ENCODE measurements at places on chromosomes 4 and X. TPM values are rescaled to one million over a fixed set of nuclear protein-coding genes. Genes with fewer than 3 reads are reported as not detected.
A peak's percentile ranks its signal among the peaks of the same experiment; 100 is the strongest.

DNA sequence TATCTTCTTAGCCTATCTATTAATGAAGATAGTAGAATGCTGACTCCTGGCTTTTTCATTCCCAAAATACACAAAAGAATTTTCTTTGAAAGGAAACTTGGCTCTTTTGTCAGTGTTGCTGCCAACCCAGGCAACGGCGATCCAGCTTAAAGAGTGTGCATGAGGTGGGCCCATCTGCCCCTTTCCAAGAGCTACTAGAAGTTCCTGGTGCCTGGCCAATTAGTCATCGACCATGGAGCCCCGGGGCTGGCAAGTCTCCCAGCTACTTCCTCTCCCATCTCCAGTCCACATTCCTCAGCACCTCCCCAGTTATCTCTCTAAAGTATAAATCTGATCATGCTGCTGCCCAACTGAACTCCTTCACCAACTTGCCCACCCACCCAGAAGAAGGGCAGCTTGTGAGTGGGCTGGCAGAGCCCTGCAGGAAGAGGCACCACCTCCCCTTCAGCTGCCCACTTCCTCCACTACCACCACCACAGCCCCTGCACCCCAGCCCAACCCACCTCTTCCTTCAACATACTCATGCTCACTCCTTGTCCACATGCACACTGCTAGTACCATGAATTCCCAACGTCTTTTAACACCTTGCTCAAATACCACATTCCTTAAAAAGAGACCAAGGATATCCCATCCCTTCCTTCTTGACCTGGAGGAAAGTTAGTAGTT is 158.2 kb upstream of the MAP3K15 start:
- ATAC-seq = peak; percentile 26

DNA sequence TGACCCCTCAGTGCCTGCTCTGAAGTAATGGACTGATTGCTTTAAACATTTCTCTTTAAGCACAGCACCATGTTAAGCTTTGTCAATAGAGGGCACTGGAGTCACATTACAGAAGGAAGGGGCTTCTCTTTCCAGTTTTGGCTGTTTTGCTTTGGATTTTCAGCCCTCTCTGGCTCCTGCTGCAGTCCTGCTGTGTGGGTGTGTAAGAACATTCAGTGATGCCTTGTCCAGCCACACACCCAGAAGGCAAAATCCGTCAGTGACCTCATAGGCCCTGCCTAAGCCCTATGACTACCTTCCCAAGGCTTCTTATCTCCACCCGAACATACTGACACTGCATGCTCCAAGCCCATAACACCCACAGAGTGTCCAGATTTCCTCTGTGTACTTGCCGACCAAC is 215.3 kb upstream of the CTSO start:
- peak; percentile 66 for ATAC-seq

GRCh38 chr4:165393704-165394103 is 14.9 kb downstream of the CPE start:
- no peak for ATAC-seq

- ATAC-seq = no peak
Observed at GRCh38 chr4:61877893-61878292, 677.8 kb downstream of the ADGRL3 start.

GRCh38 chrX:11474021-11474420 is 180.8 kb downstream of the AMELX start:
- ATAC-seq = no peak

- ATAC-seq = no peak
Observed at GRCh38 chr4:158056689-158057245, 116.1 kb downstream of the GASK1B start.

DNA sequence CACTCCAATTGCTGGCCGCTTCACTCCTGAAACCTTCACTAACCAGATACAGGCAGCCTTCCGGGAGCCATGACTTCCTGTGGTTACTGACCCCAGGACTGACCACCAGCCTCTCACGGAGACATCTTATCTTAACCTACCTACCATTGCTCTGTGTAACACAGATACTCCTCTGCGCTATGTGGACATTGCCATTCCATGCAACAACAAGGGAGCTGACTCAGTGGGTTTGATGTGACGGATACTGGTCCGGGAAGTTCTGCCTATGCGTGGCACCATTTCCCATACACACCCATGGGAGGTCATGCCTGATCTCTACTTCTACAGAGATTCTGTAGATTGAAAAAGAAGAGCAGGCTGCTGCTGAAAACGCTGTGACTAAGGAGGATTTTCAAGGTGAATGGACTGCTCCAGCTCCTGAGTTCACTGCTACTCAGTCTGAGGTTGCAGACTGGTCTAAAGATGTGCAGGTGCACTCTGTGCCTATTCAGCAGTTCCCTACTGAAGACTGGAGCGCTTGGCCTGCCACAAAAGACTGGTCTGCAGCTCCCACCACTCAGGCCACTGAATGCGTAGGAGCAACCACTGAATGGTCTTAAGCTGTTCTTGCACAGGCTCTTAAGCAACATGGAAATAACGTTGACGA is 35.8 kb upstream of the PRDM8 start:
- no peak for ATAC-seq

- ATAC-seq = no peak
Observed at GRCh38 chr4:102334624-102335023, 10.7 kb downstream of the SLC39A8 start.

GRCh38 chrX:2679534-2680485 is 11.3 kb upstream of the CD99 start:
- no peak for ATAC-seq

DNA sequence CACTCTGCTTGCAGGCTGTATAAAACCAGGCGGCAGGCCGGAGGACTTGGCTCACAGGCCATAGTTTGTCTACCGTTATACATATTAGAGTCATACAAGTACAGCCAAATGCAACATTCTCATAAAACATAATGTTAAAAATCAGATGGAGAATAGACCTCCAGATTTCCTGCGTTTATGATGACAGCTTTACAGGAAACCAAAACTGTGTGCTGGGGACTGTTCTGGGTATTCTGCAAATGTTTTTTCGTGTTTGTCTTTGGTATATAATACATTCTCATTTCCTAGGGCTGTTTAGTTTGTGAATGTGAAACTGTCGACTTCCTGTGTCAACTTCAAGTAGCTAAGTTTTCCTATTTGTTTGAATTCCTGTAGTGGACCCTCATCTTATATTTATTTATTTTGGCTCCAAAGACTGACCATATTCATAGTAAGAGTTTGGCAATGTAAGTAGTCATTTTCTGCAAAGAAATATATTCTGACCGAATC is 79.5 kb upstream of the FAM9C start:
- ATAC-seq = no peak

- no peak for ATAC-seq
Observed at GRCh38 chr4:18020145-18020670, 1.3 kb downstream of the LCORL start.

GRCh38 chrX:66163849-66164411 is at the start of gene HEPH:
TSS of gene HEPH (plus strand) at chrX:66164247. CDS start at chrX:66170571, 6,324 bp downstream.
- ATAC-seq = no peak

GRCh38 chr4:101192244-101192643 is 155.1 kb downstream of the PPP3CA start:
- ATAC-seq = no peak

DNA sequence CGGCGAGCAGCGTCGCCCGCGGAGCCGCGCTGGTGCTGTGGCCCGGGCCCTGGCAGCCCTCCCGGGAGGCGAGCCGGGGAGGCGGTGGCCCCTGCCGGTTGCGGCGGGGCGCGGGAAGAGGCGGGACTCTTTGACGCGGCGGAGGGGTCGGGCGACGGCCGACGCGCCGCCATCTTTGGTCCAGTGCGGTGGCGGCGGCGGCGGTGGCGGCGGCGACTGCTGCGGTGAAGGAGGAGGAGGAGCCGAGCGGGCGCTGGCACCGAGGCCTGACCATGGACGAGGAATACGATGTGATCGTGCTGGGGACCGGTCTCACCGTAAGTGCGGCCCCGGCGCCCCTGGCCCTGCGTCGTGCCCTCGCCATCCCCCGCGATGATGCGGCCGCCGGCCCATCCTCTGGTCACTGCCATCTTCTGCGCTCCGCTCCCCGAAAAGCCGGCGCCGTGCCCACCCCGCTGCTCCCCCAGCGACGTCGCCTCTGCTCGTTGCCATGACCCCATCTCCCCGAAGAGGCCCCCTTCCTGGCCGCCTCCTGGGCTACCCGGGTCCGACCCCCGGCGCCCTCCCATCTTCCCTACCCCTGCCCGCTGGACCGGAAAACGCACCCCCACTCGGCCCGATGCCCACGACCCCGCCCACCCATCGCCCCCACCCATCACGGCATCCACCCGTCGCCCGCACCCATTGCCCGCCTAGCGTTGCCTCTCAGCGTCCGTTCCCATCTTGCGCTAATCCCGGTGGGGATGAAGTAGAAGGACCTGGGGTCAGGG is at the start of gene GDI1:
Gene GDI1, plus strand, starts transcription at position 172 of the 770 bp plus-strand sequence. Its CDS starts 101 bp downstream, at position 273.
- ATAC-seq = peak; percentile 36

EPHA5 gene
- not detected for total RNA-seq

METTL14 gene
- total RNA-seq = 29.4 TPM

KDR gene
- total RNA-seq = 4.2 TPM

THAP9 gene
- 2.4 TPM for total RNA-seq

CCNA2 gene
- total RNA-seq = 22.1 TPM

GPRASP1 gene
- total RNA-seq = 1.2 TPM

IRAK1 gene
- total RNA-seq = 97.8 TPM

FHDC1 gene
- total RNA-seq = 5.9 TPM

SULT1E1 gene
- total RNA-seq = 0.52 TPM

CT45A10 gene
- total RNA-seq = not detected

ADH1C gene
- total RNA-seq = 0.64 TPM

Measured in esophagus mucosa (tissue), 1 donor.